WERI-Rb-1 (cell line): ENCODE measurements at places on chromosomes 6 and 20.

- no peak for DNase-seq
Measured at GRCh38 chr6:109478841-109479624, 4.0 kb downstream of the ZBTB24 start.

GRCh38 chr20:17655286-17655651, 26.8 kb downstream of the RRBP1 start:
- DNase-seq: no peak

GRCh38 chr6:15513801-15514711, 148.8 kb downstream of the DTNBP1 start:
- no peak for DNase-seq

- no peak for DNase-seq
Measured at GRCh38 chr6:163863565-163863964, 449.0 kb downstream of the QKI start.

DNA sequence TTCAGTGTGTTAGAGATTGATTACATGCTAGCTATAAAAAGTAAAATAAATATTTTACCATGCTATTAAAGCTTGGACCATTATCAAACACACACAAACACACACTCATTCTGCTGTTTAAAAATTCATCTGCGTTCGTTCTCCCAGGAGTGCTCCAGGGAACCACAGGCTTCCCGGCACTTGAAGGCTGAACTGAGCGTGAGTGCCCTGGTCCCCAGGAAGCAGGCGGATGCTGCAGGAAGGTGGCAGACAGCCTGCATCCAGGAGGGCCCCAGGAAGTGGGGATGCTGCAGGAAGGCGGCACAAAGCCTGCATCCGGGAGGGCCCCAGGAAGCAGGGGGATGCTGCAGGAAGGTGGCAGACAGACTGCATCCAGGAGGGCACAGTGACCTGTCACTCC, 147.2 kb upstream of the SNX9 start:
- no peak for DNase-seq

GRCh38 chr6:148323344-148323743, 19.3 kb upstream of the SASH1 start:
- DNase-seq: peak; percentile 15

DNA sequence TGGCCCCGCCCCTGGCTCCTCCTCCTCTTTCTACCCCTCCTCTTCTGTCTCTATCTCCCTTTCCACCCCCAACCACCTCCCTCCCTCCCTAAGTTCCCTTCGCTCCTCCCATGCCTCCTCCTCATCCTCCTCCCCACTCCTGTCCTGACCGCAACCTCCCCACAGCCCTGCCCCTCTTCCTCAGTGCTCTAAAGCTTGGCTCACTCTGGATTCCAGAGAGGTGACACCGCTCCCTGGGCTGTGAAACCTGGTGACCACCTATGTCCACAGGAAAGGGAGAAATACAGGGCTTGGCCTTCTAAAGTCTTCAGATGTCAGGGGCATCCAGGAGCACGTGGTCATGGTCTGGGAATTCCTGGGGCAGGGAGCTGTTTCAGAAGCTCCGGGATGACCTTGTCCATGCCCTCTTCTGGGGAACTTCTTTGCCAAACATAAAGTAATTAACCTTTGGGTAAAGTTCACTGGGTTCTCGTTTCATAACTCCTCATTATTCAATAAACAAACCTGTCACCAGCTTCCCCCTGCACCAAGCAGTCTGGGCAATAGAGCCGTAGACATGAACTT, 345 bp upstream of the CST5 start:
- no peak for DNase-seq

DNA sequence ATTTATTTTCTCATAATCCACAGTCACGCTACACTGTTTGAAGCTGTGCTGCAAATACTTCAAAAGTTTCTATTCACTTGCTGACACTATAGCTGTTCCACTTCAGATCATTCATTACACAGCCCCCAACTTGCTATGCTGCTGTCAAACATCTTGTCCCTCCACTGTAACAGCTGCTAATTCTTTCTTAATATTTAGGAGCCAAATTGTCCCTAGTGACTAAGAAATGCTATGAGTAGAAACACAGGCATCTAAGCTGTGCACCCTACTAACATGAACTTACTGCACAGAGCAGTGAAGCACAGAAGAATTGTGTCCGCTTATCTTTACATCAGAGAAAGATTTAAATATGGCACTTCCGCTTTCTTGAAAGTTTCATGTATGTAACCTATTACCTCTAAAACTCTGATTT, 91.3 kb downstream of the PDE10A start:
- DNase-seq: no peak

DNA sequence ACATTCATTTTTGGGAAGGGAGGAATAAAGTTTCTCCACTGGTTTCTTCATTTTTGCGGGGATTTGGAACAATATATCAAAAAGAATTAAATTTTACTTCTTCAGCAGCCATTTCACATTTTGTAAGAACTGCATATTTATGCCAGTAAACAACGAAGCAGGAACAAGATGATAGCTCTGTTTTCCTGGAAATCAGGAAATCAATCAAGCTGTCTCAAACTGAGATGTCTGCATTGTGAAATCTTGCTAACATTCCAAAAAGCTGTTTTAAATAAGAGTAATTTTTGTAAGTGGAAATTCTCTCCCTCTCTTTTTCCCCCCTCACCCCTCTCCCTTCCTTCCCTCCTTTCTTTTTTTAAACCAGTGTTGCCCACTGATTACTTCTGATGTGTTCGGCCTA, 20.0 kb downstream of the MAPK13 start:
- DNase-seq: no peak

GRCh38 chr6:26124781-26125685, 37.8 kb downstream of the HFE start:
- DNase-seq: peak; percentile 46

DNA sequence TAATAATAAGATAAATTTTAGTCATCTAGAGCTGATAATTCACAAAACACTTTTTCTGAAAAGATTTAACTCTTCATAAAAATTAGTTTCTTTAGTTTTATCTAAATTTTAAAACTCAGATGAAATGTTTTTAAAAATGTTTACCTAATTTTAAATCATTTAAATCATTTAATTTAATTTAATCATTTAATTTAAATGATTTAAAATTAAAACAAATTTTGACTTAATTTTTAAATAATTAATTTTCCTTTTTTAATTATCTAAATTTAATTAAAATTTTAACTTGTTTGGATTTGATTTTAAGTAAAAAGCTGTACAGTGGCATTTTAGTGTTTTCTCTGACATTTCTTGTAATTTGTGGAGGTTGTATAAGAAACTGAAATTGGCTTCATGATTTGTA, 131.7 kb upstream of the RNF217 start:
- DNase-seq: no peak

GRCh38 chr6:35089216-35089934, 51.8 kb downstream of the TCP11 start:
- peak; percentile 60 for DNase-seq

DNA sequence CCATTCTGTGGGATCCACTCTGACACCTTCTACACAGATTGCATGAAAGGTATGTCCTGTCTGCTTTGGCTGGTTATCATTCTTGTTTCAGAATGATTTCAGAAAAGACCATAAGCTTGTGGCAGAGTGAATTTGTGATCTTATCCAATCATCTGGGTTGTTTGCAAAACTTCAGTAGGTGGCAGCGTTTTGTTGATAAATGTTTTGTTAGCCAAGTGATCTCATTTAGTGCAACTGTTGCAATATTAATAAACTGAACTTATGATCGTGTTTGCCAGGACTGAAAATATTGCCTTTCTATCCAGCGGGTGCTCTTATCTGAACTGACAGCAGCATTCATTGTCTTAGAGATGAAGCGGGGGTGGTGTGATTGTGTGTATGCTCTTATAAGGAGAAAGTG, 613.2 kb upstream of the NOX3 start:
- DNase-seq: no peak

DNA sequence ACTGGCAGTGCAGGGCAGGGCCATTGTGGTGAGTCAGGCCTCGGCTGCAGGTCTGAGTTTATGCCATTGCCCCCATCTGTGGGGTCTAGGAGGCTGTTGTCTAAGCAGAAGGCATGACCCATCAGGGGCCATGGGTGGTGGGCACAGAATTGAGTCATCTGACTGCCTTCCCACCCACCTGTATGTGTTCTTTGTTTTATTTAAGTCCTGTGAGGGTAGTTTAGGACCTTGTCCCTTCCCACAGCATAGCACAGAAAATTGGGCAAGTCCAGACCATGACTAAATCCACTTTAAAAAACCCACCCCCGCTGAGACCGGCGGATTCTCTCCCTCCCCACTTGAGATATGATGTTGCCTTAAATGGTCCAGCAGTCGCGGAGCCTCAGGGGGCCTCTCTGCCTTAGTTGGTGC, 40.3 kb downstream of the ERMARD start:
- no peak for DNase-seq

GRCh38 chr6:46947497-46947896, 25.8 kb upstream of the ADGRF5 start:
- no peak for DNase-seq

GRCh38 chr20:56187534-56188165, 60.9 kb upstream of the MC3R start:
- DNase-seq: no peak

DNA sequence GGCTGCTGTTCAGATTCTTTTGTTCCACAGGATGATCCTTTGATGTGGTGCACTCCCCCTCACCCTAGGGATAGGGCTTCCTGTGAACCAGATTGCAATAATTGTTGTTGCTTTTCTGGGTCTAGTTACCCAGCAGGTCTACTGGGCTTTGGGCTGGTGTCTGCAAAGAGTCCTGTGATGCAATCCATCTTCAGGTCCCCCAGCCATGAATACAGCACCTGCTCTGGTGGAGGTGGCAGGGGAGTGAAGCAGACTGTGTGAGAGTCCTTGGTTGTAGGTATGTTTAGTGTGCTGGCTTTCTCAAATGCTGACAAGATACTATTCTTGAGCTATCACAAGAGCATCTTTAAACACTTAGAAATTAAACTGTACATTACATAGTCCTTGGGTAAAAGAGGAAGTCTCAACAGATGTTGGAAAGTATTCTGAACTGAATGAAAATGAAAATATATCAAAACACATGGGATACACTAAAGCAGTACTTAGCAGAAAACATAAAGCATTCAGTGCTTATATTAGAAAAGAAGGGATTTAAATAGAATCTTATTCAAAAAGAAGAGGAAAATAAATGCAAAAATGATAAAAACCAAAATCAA, 49.1 kb upstream of the CCR6 start:
- no peak for DNase-seq

GRCh38 chr6:160462116-160462515, 113.9 kb downstream of the SLC22A3 start:
- no peak for DNase-seq

- no peak for DNase-seq
Measured at GRCh38 chr6:116512111-116512559, 696 bp downstream of the CALHM5 start.

DNA sequence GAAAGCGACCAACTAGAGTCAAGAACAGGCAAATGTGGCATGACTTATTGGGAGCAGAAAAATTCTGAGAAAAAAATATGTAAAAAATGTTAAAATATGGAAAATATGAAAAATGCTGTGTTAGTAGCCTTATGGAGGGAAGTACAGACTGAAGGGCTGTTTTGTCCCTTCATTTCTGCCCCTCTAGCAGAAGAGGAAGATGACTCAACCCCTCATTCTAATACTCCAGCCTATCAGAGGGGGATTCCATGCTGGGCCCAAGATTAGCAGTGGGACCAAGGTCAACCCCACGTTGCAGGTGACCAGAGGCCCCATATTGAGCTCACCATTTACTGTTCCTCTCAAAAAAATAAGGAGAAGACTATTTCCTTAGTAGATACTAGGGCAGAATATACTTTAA, 8.4 kb downstream of the MUC21 start:
- no peak for DNase-seq

GRCh38 chr20:62952373-62952967, at the start of gene SLC17A9:
Gene SLC17A9, plus strand, starts transcription at chr20:62952709. Its CDS starts 122 bp downstream, at chr20:62952831.
- no peak for DNase-seq

- DNase-seq: no peak
Measured at GRCh38 chr20:24977336-24977735, 15.2 kb downstream of the APMAP start.

- DNase-seq: no peak
Measured at GRCh38 chr6:63476302-63476701, 96.0 kb upstream of the LOC128125822 start.

DNA sequence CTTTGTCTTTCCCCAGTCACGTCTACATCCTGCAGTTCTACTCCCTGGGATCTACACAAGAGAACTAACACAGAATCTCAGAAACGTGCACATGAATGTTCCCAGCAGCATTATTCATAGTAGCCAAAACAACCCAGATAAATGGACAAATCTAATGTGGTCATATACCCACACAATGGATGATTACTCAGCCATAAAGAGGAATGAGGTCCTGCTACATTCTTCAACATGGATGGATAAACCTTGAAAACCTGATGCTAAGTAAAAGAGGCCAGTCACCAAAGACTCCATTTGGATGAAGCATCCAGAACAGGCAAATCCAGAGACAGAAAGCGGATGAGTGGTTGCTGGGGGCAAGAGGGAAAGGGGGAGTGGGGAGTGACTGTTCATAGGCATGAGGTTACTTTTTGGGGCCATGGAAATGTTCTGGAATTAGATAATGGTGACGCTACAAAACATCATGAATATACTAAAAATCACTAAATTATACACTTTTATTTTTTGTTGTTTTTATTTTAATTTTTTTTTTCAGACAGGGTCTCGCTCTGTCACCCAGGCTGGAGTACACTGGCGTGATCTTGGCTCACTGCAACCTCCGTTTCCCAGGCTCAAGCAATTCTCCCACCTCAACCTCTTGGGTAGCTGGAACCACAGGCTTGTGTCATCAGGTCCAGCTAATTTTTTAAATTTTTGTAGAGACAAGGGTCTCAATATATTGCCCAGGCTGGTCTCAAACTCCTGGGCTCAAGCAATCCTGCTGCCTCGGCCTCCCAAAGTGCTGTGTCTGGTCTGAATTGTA, 50.8 kb upstream of the DSN1 start:
- DNase-seq: no peak

- DNase-seq: no peak
Measured at GRCh38 chr6:140379919-140380318, 1005.5 kb upstream of the CITED2 start.

- no peak for DNase-seq
Measured at GRCh38 chr20:37151529-37151928, 27.6 kb upstream of the RPN2 start.

GRCh38 chr6:46444772-46445454, 46.3 kb downstream of the RCAN2 start:
- DNase-seq: no peak

GRCh38 chr20:57513199-57513598, 11.7 kb downstream of the CTCFL start:
- DNase-seq: no peak

DNA sequence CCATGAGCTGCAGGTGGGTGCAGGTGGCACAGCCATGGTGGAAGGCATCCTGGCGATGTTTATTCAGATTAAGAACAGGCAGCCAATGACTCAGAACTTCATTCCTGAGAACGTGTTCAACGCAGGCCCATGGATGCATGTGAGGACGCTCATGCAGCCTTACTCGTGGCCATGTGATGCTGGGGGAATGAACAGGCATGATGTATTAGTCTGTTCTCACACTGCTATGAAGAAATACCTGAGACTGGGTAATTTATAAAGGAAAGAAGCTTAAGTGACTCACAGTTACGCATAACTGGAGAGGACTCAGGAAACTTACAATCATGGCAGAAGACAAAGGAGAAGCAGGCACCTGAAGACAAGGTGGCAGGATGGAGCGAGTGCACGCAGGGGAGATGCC, 146.6 kb downstream of the RNASET2 start:
- DNase-seq: no peak
